RCC 7860 (cell line): ENCODE measurements at places on chromosomes 5 and 9.

DNA sequence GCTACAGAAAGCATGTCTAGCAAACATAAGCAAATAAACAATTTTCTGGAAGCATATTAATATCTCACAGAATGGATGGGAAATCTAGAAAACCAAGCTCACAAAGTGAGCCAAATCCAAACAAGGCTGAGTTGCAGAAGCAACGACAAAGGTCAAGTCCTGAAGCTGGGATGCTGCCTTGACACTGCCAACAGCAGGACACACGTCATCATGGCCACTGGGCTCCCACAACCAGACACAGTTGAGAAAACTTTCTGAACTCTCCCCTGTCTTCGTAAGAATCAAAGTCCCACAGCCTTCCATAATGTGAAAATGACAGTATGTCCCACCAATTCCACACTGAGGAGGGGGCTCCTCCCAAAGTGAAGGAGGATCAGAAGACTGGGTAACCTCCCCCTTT is 37.6 kb downstream of the EPB41L4A start:
- DNase-seq, result no peak

DNA sequence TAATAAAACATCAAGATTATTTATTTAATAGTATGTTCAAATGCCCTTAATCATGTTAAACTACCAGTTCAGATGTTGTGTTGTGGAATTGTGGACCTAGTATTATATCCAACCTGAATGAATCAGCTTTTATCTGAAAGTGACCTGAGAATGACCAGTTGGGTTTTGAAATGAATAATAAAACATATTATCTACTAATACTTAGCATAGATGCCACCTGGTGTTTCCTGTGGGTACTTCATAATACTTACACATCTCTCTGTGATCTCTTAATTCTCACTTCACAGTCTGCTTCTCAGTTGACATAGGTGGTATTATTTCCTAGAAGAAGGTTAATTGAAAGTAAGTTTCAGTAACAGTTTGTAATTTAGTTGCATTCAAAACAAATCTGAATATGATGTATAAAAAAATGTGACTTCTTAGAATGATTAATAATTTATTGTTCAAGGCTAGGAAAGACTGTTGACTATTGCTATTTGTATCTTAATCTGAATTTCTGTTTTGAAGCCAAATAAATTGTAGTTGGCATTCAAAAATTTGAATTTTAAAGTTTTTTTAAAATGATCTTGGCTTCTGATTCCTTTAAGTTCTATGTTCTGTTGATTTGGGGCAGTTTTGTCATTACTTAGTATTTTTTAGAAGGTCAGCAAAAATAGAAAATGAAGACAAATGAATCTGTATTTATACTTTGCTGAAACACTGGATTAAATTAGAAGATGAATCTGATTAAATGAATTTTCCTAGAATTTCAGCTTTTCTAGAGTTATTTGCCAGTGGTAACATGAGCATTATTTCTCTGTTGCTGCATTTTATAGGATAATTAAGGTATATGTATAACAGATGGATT is 48.2 kb downstream of the KIF2A start:
- peak; percentile 16 for DNase-seq

DNA sequence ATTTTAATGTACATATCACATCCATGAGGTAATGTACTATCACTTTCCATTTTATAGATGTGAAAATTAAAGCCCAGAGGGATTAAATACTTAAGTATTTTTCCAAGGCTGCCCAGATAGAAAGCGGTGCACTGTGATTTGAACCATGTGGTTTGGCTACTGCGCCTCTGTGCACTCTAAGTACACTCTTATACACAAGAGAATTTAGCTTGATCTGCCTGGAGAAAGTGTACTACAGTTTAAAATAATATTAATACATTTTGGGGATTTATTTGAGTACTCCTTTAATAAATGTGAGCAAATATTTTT is 360.4 kb upstream of the ACTBL2 start:
- no peak for DNase-seq

DNA sequence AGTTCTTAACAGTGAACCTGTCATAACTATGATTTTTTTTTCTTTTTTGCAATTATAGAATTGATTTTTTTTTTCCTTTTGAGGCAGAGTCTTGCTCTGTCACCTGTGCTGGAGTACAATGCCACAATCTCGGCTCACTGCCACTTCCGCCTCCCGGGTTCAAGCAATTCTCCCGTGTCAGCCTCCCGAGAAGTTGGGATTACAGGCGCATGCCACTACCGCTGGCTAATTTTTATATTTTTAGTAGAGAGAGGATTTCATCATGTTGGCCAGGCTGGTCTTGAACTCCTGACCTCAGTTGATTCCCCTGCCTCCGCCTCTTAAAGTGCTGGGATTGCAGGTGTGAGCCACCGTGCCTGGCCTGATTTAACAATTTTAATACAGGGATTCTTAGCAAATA is 21.4 kb downstream of the UGCG start:
- no peak for DNase-seq

- DNase-seq, result no peak
Observed at GRCh38 chr9:121133104-121133816, 58.5 kb downstream of the CNTRL start.

- no peak for DNase-seq
Observed at GRCh38 chr5:108536321-108536720, 154.4 kb upstream of the FBXL17 start.

- DNase-seq, result no peak
Observed at GRCh38 chr5:146060221-146060585, 45.2 kb downstream of the PLAC8L1 start.

DNA sequence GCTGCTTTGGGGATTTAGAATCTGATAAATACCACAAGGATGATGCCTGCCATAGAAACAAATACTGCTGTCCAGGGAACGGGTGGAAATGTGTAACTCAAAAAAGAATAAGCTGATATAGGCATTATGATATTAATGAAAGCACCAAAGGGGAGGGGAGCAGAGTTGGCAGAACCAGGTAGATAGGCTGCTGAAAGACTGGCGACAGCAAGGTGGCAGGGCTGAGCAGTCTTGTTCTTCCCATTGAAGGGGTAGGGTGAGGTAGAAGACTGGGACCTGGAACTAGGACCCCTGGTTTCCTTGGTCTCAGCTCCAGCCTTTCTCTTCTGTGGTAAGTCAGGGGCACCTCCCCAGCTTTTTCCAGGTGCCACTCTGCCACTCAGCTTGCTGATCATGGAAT is 31.4 kb upstream of the TMOD1 start:
- no peak for DNase-seq

- DNase-seq, result no peak
Observed at GRCh38 chr9:126113756-126114408, 212.7 kb upstream of the MVB12B start.

- peak; percentile 80 for DNase-seq
Observed at GRCh38 chr9:99181621-99182020, 40.1 kb downstream of the ALG2 start.

- DNase-seq, result no peak
Observed at GRCh38 chr5:120602033-120602432, 137.9 kb downstream of the PRR16 start.

GRCh38 chr5:143653256-143653655 is 158.7 kb upstream of the HMHB1 start:
- DNase-seq, result no peak

DNA sequence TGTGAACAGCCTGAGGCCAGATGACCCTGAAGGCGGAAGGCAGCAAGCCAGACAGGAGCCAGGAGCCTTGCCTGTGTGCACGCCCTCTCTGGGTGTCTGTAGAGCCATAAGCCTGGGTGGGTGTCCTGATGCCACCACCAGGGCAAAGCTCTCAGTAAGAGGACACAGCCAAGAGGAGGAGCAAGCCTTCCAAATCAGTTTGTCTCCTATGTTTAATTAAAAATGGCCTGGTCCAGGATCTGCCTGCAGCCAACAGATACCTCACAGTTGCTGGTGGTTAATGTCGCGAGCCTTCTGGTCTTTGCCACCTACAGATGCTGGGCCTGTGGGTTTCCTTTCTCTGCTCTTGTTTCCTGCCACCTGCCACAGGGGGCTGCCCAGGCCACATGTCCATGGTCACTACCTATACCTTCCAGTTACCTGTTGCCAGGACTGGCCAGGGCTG is 56.9 kb downstream of the SYK start:
- no peak for DNase-seq

- no peak for DNase-seq
Observed at GRCh38 chr5:177098120-177098469, 11.4 kb downstream of the FGFR4 start.

DNA sequence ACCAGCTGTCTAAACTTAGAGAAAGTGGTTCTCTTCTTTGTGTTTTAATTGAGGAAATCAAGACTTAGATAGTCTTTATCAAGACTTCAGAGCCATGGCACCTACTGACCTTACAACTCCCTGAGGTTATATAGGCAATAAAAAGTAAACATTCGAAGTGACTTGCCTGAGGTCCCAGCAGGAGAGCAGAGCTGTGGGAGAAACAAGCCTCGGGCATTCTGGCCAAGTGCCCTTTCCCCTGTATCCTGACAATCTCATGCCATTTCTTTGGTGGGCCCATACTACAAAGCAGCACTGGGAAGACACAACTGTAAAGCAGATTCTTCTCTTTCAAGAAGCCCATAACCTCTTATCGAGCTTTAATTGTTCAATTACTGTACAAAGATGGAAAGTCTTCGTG is 23.1 kb downstream of the FREM1 start:
- DNase-seq, result no peak
